ENCODE measurements at places on chromosomes 7 and 10.

DNA sequence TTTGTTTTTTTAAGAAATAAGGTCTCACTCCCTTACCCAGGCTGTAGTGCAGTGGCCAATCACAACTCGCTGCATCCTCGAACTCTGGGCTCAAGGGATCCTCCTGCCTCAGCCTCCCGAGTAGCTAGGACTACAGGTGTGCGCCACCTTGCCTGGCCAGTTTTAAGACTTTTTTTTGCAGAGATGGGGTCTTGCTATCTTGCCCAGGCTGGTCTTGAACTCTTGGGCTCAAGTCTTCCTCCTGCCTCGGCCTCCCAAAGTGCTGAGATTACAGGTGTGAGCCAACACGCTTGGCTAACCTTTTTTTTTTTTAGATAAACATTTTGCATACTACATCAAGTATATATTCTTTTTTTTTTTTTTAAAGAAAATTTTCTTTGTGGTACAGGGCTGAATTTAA lies 18.2 kb downstream of the SEC23IP start:
- H3K36me3 ChIP-seq = peaks cover 39% of the 10 kb centered on the region
- H3K27me3 ChIP-seq = no peaks in the 10 kb centered on the region
- no peak for DNase-seq
- H3K27ac ChIP-seq = no peak overlapping the region

DNA sequence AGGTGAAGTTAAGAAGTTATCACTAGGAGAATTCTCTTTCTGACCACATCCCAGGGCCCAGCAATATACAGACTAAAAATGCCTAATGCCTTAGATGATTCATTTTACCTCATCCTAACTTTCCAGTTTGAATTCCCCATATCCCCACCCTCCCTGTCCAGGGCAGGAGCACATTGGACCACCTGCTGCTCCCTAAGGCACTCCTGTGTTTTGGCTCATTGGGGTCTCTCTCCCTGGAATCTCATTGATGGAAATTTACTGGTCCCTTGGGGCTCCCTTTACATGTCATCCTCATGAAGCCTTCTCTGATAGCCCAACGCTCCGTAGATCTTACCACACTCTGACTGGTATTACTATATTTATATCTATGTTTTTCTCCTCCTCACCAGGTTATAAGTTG lies 2.7 kb downstream of the IL2RA start:
- H3K4me1 ChIP-seq = no peaks in the 10 kb centered on the region
- no peak overlapping the region for H3K27ac ChIP-seq
- H3K36me3 ChIP-seq = no peaks in the 10 kb centered on the region
- DNase-seq = no peak
- H3K27me3 ChIP-seq = peaks cover 23% of the 10 kb centered on the region

GRCh38 chr10:97332591-97333350 lies 1.8 kb downstream of the FRAT2 start:
- peak; percentile 87 for DNase-seq
- peaks cover 13% of the 10 kb centered on the region for H3K27me3 ChIP-seq
- H3K27ac ChIP-seq = peak overlapping the region; percentile 94
- peaks cover 16% of the 10 kb centered on the region for H3K4me1 ChIP-seq
- H3K36me3 ChIP-seq = no peaks in the 10 kb centered on the region

DNA sequence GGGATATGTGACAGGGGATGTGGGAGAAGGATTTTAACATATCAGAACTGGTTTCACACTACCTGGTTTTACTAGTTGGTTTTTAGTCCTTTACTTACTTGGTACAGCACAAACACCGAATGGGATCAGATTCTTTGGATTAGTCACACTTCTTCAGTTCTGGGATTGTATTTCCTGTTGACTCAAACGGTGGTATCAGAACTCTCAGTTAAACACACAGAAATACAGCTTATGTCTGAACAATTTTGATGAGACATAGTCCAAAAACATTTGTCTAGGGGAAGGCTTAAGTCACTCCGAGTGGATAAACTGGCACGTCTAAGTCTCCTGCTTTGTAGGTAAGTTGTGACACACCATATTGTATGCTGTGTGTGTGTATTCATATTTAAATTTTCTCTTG lies 480.5 kb downstream of the PHTF2 start:
- no peaks in the 10 kb centered on the region for H3K27me3 ChIP-seq
- peaks cover 5% of the 10 kb centered on the region for H3K4me1 ChIP-seq
- H3K27ac ChIP-seq = no peak overlapping the region
- DNase-seq = peak; percentile 91

DNA sequence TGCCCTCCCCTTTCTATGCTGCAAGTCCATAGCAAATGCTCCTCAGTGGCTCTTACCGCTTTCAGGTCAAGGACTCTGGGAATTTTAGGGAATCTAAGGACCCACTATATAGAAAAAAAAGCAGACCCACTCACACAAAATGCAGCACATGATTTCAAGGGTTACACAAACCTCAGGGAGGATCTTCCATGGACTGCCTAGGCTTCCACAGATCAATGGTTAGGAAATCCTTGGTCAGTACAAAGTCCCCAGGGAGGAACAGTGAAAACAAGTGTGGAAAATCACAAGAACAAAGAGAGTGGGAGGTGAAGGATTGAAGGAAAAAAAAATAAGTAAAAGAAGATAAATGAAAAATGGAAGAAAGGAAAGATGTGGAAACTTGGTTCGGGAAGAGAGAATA lies 188.4 kb downstream of the AHR start:
- H3K4me1 ChIP-seq = no peaks in the 10 kb centered on the region
- H3K4me3 ChIP-seq = no peak overlapping the region
- no peak overlapping the region for H3K27ac ChIP-seq
- DNase-seq = no peak

- no peaks in the 10 kb centered on the region for H3K27me3 ChIP-seq
- no peak for DNase-seq
- no peaks in the 10 kb centered on the region for H3K4me1 ChIP-seq
- no peak overlapping the region for H3K4me3 ChIP-seq
- H3K36me3 ChIP-seq = no peaks in the 10 kb centered on the region
Observed at GRCh38 chr10:105798328-105798889, 1157.3 kb downstream of the SORCS3 start.

GRCh38 chr7:157708919-157709295 lies 372.1 kb downstream of the DNAJB6 start:
- no peaks in the 10 kb centered on the region for H3K36me3 ChIP-seq
- H3K27ac ChIP-seq = no peak overlapping the region
- H3K4me3 ChIP-seq = no peak overlapping the region

- H3K4me1 ChIP-seq = 0 out of 2 replicates have a peak, but pooled peaks cover 2% of the 10 kb centered on the region
- H3K27ac ChIP-seq = no peak overlapping the region
- peak; percentile 46 for DNase-seq
- no peaks in the 10 kb centered on the region for H3K27me3 ChIP-seq
- H3K36me3 ChIP-seq = no peaks in the 10 kb centered on the region
- H3K4me3 ChIP-seq = no peak overlapping the region
Observed at GRCh38 chr10:36181426-36182178, 539.5 kb upstream of the FZD8 start.

GRCh38 chr7:53603461-53603860 lies 568.0 kb downstream of the POM121L12 start:
- no peaks in the 10 kb centered on the region for H3K27me3 ChIP-seq
- no peaks in the 10 kb centered on the region for H3K4me1 ChIP-seq
- H3K27ac ChIP-seq = no peak overlapping the region
- no peak for DNase-seq

- H3K4me1 ChIP-seq = peaks cover 9% of the 10 kb centered on the region
- H3K4me3 ChIP-seq = no peak overlapping the region
- no peak overlapping the region for H3K27ac ChIP-seq
- no peaks in the 10 kb centered on the region for H3K36me3 ChIP-seq
- no peak for DNase-seq
- peaks cover 2% of the 10 kb centered on the region for H3K27me3 ChIP-seq
Observed at GRCh38 chr7:36527549-36527913, 137.9 kb downstream of the ANLN start.

DNA sequence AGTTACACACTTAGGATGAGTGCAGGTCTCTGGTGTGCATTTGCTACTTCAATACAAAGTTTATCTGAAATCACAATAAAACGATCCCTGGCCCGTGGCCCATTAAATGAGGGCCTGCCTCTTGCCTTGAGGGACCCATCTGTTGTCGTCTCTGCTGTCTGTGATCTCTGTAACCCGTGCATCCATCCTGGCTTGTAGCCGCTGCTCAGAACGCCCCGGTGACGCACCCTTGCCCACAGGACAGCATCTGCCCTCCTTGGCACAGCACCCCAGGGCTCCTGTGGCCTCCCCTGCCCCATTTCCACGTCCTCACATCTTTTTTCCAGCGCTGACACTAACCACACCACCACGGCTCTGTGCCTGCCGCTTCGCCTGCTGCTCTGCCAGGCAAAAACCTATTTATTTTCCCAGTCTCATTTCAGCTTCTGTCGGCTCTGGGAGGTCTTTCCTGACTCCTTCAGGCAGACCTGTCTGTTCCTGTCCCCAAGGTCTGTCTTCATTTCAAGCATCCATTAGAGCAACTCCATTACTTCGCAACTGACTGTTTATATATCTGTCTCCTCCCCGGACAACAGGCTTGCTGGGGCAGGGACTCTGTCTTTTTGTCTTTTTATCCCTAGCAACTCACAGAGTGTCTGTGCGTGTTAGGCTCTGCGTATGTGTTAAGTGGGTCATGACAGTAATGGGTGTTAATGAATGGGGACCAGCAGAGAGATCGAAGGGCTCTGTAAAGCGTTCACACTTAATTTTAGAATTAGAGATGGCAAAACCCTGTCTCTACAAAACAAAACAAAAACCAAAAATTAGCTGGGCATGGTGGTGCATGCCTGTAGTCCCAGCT lies 16.4 kb downstream of the CARD11 start:
- no peak for DNase-seq
- H3K27me3 ChIP-seq = no peaks in the 10 kb centered on the region
- no peak overlapping the region for H3K4me3 ChIP-seq
- peaks cover 4% of the 10 kb centered on the region for H3K4me1 ChIP-seq

DNA sequence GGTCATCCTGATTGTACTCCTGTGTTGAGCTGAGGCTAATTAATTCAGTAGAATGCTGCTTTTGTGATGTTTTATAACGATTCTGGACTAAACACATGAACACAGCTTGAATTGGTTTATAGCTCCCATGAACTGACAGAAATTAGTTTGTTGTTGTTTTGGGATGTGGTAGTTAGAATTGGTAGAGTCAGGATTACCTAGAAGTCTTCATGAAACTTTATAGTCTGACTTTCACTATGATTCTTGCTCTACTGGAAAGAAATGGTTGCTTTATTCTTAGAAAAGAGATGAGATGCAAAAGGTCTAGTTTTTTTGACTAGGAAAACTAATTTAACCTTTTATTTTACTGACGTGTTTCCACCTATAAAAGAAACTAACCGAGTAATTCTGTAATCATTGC lies 23.4 kb upstream of the TRUB1 start:
- peaks cover 2% of the 10 kb centered on the region for H3K27me3 ChIP-seq
- no peaks in the 10 kb centered on the region for H3K4me1 ChIP-seq
- DNase-seq = no peak
- H3K4me3 ChIP-seq = no peak overlapping the region

GRCh38 chr10:79186486-79187120 lies 117.8 kb downstream of the ZMIZ1 start:
- peaks cover 54% of the 10 kb centered on the region for H3K4me1 ChIP-seq
- no peak for DNase-seq
- no peak overlapping the region for H3K27ac ChIP-seq
- peaks cover 32% of the 10 kb centered on the region for H3K36me3 ChIP-seq
- no peaks in the 10 kb centered on the region for H3K27me3 ChIP-seq

DNA sequence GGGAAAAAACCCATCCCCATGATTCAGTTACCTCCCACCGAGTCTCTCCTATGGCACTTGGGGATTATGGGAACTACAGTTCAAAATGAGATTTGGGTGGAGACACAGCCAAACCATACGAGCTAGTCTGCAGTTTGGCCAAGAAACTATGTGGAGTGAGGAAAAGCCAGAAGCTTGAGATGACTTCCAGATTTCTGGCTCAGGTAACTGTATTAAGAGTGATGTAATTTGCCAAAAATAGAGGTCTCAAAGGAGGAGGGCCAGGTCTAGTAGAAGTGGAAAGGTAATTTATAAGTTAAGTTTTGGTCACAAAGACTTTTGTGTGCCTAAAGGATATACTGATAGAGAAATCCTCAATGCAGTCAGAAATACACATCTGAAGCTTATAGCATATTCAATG lies 279.7 kb upstream of the MGMT start:
- no peak overlapping the region for H3K27ac ChIP-seq
- no peak for DNase-seq
- no peaks in the 10 kb centered on the region for H3K4me1 ChIP-seq
- no peaks in the 10 kb centered on the region for H3K27me3 ChIP-seq
- H3K36me3 ChIP-seq = no peaks in the 10 kb centered on the region
- H3K4me3 ChIP-seq = no peak overlapping the region

DNA sequence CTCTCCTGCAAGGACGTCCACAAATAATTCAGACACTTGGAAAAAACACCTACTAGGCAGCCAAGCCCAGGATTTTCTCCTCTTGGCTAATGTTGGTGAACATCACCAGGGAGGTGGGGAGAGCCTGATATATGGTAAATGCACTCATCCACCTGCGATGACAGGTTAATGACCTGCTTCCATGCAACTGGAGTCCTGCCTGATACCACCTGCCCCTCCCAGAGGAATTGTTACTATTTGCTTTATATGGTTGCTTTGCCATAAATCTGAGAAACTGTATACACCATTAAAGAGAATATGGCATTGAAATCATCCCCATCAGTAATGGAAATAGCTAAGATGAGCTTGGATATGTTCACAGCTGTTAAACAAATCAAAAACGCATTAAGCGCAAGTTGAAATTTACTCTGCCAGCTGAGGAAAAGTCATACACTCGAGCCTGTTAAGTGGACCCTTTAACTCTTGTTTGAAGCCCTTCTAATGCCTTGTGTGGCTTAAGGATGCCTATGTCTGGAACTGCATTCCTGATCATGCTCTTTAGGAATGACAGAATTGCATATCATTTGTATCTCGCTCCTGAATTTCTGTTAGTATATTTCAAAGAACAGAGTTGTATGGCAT lies 208.3 kb downstream of the PRPF18 start:
- H3K27ac ChIP-seq = no peak overlapping the region
- H3K4me3 ChIP-seq = no peak overlapping the region
- peaks cover 21% of the 10 kb centered on the region for H3K36me3 ChIP-seq
- H3K27me3 ChIP-seq = no peaks in the 10 kb centered on the region
- peaks cover 8% of the 10 kb centered on the region for H3K4me1 ChIP-seq

- no peaks in the 10 kb centered on the region for H3K27me3 ChIP-seq
- H3K4me1 ChIP-seq = no peaks in the 10 kb centered on the region
- H3K4me3 ChIP-seq = no peak overlapping the region
- no peak overlapping the region for H3K27ac ChIP-seq
- no peak for DNase-seq
Observed at GRCh38 chr7:130322615-130323014, 22.0 kb upstream of the CPA5 start.

DNA sequence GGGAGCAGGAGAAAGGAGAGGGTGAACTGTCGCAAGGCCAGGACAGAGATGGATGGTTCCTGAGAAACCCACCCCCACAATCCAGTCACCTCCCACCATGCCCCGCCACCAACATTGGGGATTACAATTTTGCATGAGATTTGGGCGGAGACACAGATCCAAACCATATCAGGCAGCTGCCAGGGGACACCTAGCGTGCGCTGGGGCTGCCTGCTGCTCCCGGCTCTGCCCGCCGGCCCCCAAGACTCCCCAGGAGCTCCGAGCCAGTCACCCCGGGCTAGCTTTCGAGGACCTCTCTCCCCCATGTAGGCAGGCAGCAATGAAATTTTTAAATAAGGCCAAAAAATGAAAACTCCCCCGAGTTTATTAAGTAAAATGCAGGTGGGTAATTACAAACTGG lies 111.7 kb downstream of the UNCX start:
- no peaks in the 10 kb centered on the region for H3K4me1 ChIP-seq
- H3K36me3 ChIP-seq = no peaks in the 10 kb centered on the region
- H3K27ac ChIP-seq = no peak overlapping the region
- no peak overlapping the region for H3K4me3 ChIP-seq

GRCh38 chr7:23106057-23106822 lies 655 bp downstream of the KLHL7 start:
- H3K27me3 ChIP-seq = no peaks in the 10 kb centered on the region
- no peaks in the 10 kb centered on the region for H3K4me1 ChIP-seq
- H3K36me3 ChIP-seq = no peaks in the 10 kb centered on the region
- H3K4me3 ChIP-seq = peak overlapping the region; percentile 79
- peak; percentile 45 for DNase-seq

Data from IMR-90 (cell line).